Activated CD8-positive, alpha-beta memory T cell treated with anti-CD3 and anti-CD28 coated beads for 1 hour (primary cell): ENCODE measurements at places on chromosomes 6 and 20.
A peak's percentile ranks its signal among the peaks of the same experiment; 100 is the strongest.

DNA sequence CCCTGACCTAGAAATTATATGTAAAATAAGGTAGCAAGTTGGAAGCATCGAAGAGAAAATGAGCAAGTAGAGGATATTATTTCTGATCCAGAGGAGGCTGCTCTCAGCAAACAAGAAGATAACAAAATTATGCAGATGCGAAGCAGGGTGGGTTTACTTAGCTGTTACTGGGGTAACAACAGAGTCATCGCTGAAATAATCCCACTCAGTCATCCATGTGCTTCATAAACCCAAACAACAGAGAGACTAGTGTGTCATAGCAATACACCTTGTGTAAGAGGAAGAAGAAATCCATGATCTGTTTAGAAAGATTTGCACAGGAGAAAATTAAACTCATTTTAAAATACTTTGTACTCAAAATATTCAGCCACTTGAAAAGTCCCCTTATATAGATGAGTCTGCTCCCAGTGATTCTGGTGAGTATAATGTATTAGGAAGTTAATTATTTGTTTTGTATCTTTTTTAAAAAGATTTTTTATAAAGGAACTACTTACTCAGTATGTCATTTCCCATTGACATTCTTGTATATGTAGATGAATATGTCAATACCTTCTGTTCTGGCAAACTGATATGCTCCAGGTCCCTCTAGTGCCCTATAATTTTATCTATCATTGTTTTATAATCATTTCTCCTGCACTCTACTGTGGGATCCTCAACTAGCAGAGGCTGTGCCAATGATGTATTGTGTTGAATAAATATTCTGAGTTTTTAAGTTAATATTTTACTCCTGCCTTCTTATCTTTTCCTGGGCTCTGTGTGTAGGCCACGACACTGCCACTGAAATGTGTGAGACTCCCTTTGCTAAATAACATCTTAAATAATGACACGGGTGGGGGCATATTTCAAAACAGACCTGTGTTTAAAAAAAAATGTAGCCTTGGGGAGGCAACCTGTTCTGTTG lies 8.6 kb upstream of the HIVEP2 start:
- DNase-seq = no peak

DNA sequence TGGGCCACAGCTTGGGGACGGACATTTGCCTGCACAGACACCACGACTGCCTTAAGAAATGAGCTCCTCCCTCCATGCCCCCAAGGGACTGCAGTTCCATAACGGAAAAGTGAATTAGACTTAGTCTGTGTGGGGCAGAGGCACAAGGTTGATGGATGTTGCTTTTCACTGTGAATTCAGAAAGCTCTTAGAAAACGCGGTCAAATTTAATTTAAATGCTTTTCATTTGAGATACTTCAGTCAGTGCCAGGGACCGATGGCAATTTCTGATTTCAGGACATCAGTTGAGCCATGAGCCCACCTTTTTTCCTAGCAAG lies 356.4 kb downstream of the KIF16B start:
- DNase-seq = no peak

GRCh38 chr6:114523508-114523907 lies 180.7 kb upstream of the HS3ST5 start:
- DNase-seq = no peak

DNA sequence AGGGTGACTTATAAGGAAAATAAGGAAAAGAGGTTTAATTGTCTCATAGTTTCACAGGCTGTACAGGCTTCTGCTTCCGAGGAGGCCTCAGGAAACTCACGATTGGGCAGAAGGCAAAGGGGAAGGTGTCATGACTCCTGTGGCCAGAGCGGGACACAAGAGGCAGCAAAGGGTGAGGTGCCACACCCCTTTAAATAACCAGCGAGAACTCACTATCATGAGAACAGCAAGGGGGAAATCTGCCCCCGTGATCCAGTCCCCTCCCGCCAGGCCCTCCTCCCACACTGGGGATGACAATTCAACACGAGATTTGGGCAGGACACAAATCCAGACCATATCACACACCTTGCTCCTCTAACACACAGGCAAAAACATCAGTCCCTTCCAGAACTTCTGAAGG lies 254.0 kb downstream of the DLL1 start:
- no peak for DNase-seq

- no peak for DNase-seq
These were observed 38.1 kb upstream of the ISM1 start for GRCh38 chr20:13183005-13183404.

- no peak for DNase-seq
These were observed 1.8 kb downstream of the FOXF2 start for GRCh38 chr6:1390946-1391799.

- DNase-seq = no peak
These were observed 6.0 kb upstream of the BPIFA1 start for GRCh38 chr20:33229843-33230242.

- DNase-seq = no peak
These were observed 280.5 kb upstream of the JAG1 start for GRCh38 chr20:10954137-10954840.

DNA sequence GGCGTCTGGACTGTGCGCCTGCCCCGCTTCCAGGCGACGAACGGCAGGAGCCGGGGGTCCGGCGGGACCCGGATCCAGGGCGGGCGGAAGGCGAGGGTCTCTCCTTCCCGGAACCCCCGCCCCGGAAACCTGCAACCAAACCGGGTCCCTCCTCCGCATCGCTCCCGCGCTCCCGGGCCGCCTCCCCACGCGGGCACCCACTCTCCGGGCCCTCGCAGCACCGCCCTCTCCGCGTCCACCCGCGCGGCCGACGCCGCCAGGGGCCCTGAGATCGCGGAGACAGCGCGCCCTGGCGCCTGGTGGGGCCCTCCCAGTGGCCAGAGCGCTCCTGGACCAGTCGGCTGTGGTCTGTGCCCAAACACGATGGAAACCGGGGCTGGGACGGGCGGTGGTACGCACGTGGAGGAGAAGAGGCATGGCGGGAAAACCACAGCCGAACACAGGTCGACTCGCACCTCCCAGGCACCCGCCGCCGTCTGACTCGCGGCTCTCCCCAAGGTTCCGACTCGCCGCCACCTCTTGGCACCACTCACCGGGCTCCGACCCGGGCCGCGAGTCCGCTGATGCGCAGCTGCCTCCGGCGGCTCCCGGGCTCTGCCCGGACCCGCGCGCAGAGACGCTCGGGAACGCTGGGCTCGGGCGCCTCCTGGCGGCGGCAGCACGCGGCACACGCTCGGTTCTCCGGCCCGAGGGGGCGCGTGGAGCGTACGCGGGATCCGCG lies 7.9 kb downstream of the NKX2-2 start:
- peak; percentile 52 for DNase-seq

DNA sequence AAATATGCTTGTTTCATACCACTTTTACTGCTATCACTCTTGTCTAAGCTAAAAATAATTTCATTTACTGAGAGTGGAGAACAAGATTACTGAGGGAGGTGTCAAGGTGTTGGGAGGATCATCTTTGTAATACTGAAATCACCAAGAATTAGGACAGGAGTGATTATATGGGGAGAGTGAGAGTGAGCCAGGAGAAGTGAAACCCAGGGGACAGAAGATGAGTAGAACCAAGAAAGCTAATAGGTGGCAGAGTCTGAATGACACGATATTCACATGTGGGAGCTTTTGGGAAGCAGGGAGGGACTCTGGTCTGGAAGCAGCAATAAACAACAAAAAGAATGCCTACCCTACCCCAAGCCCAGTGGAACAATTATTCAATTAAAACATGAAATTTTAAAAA lies 58.6 kb downstream of the AK9 start:
- no peak for DNase-seq

DNA sequence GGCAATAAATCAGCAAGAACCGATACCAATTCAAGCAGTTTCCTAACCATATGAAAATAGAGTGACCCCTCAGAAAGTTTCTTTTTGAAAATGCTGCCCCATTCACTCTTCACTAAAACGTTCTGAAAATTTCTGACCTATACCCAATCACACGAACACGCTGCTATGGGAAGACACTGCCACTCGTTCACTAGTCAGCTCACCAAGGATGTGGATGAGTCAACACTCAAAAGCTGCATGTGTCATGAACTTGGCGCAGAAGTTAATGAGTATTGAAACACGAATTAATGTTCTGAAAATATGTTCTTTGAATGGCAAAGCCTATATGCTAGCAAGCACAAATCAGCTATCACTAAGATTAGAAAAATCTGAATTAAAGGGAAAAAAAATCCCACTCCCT lies 84.2 kb downstream of the PREP start:
- no peak for DNase-seq

DNA sequence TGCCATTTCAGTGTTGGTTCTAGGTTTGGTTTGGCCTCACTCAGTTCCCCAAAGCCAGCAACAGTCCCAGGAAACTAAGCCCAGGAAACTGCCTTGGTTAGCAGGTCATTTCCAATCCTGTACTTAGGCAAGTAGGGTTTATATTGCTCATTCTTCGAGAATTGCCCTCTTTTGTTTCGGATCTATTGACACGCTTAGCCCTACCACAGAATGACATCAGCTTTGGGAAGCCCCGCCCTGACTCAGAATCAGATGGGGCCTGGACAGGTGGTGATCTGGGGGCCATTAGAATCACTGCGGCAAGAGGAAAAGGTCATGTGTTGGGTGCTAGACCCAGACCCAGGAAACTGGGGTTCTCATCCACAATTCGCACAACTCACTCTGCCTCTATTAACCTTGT lies 578.2 kb downstream of the QKI start:
- no peak for DNase-seq

DNA sequence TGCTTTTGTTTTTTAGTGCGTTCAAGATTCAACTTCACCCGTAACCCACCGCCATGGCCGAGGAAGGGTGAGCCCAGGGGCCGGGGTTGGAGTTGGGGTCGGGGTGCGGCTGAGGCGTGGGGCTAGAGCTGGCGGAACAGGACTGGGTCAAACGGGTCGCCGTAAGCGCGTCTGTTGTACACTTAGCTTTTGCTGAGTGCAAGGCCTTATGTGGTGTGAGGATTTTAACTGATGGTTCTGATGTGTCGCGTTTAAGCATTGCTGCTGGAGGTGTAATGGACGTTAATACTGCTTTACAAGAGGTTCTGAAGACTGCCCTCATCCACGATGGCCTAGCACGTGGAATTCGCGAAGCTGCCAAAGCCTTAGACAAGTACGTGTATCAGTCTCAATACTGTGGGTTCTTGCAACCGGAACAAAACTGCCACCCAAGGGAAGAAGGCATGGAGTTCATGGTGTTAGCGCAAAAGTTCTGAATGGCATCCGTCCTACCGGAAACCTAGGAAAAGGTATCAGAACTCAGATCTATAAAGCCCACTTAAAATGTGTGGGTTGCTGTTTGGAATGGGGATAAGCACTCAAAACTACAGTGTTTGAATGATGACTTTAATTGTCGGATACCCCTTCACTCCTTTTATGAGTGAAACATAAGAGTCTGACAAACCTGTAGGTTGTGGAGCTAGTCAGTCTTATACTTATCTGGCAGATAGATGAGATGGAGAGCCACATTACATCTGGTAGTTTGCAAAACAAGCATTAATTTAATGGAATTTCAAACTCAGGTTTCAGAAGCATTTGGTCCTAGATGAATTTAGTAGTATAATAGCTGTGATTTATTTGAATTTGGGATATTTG lies 574 bp downstream of the RPS12 start:
- no peak for DNase-seq

- DNase-seq = no peak
These were observed 8.0 kb downstream of the PLCG1 start for GRCh38 chr20:41145317-41145716.

- no peak for DNase-seq
These were observed 405.7 kb downstream of the LMBRD1 start for GRCh38 chr6:69391106-69391505.

DNA sequence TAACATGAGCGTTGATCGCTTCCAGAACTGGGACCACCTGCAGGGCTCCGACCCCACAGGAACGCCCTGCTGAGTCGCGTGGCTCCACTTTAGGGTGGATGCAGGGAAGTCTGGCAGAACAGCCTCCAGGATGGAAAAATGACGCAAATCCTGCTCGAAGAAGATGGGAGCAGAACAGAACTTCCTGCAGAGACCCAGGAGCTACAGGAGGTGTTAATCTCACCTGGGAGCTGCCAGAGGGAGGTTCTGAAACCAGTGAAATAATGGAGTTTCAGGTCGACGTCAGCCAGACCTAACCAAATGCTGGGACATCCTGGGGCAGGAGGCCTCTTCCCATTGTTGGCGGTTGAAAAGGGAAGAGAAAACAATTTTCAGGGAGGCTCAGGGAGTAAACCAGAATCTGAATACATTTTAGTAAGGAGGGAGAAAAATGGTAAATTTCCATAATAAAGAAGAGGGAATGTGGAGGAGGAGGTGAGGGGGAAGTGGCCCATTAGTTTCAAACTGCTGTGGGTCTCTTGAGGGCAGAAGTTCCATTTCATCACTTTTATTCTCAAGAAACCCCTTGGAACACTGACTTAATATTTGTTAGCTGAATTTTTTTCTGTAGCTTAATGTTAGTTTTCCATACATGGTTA lies 558.4 kb upstream of the CDH4 start:
- no peak for DNase-seq

GRCh38 chr6:37321516-37322415 lies 32.0 kb upstream of the RNF8 start:
- DNase-seq = no peak

- DNase-seq = no peak
These were observed 31.3 kb downstream of the STX11 start for GRCh38 chr6:144181639-144182038.

- no peak for DNase-seq
These were observed 34.2 kb upstream of the SRPK1 start for GRCh38 chr6:35955071-35955470.
